ENCODE measurements at places on chromosomes 7 and 10.

GRCh38 chr10:13299437-13300287, at the start of gene PHYH:
PHYH (minus strand) TSS chr10:13300064; CDS start chr10:13300042, 22 bp downstream.
- peak; percentile 60 for DNase-seq

DNA sequence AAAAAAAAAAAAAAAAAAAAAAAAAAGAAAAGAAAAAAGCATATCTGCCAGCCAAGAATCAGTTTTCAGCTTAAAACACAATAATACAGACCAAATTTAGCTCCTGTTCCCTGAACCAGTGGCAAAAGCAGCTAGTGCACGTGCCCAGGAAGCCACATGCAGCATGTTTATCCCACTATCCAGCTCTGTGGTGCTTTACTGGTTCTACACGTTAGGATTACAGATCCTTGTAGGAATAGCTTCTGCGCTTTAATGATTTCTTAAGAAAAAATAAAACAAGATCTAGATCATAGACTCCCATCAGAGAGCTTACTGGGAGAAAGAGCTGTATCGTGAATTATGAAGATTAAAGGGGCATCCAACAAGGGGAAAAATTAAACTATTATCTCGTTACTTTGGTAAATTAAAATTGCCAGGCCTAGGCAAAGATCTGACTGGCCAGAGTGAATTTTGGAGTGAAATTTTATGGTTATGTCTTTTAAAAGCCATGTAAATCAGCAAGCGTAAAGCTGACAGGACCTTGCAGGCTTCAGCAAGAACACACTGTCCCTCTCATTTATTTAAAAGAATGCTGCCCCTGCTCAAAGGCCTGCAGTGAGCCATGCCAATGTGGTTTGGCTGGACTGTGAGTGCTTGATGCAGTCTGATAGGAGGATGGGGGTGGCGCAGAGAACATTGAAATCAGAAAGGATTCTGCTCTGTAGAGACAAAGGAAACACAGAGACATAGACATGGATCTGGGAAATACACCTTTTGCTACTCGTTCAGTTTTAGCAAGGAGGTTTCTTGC, 177.3 kb upstream of the PHYHIPL start:
- DNase-seq = no peak

DNA sequence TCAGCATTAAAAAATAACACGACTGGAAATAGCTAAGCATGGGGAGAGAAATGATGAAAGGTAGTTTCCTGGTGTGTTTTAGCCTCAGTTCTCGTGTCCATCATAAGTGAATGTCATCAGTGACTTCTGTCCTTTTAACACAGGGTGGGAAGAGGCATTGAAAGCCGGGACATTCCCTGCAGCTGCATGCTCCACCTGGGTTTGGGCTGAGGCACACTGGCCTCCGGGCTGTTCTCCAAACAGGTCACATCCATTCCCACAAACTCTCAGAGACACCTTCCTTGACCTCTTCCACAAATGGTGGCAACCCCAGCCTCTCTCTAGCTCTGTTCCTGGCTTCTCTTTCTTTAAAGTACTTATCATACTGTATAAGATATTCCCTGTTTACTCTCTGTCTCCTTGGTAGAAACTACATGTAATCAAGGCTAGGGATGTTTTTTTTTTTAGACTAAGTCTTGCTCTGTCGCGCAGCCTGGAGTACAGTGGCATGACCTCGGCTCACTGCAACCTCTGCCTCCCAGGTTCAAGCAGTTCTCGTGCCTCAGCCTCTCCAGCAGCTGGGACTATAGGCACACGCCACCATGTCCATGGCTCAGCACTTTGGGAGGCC, 22.6 kb downstream of the BAIAP2L1 start:
- no peak for DNase-seq

DNA sequence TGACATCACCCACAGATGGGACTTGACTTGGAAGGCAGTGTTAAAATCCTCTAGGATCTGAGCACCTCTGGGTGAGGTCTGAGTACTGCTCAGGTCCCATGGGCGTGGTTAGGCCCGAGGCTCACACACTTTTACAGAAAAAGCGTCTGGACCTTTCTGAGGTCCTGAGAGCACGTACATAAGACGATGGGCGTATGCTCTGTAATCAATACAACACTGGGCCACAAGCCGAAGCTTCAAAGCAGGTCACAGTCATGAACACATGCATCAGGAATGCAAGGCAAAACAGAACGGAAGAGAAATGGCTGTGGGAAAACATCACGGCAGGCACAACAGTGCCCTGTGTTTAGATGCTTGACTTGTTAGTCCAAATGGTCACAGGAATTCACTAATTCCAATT, 112.2 kb downstream of the LARP4B start:
- no peak for DNase-seq

DNA sequence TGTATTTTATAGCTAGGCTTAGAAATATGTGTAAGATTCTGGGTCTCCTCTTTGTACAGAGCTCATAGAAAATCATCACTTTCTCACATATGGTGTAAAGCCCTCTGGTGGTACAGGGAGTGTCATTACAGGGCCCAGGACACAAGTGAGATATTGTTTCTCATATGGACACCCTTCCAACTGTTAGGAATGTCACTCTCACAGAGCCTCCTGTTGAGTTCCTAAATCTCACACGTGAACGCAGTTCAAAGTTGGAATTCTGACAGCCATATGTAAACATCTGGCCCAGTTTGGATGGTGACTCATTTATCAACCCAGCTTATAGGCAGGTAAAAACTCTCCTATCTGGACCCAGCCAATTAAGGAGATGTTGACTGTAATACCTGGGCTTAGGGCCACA, 35.4 kb upstream of the ZNF107 start:
- DNase-seq = no peak

DNA sequence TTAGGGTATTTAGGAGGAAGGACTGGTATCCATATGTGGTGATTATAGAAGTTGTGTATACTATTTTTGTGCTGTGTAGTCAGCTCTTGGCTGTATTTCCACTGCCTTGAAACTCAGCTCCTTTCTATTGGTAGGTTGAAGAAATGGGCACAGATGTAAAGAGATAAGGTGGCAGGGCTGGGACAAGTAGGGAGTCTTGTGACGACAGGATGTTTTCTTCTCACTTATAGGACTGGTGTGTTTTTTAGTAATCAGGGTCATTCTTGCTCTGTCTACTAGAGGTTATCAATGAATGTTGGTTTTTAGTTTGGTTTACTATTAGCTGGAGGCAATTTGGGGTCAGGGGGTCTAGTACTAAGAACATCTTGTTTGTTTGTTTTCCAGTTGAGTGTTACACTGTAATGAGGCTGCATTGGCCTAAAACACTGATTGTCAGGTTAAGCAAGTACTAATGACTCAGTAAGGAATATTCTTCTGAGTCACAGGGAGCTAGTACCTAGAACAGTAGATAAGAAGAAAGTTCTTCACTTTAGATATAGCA, 11.8 kb downstream of the UBN2 start:
- DNase-seq = no peak

DNA sequence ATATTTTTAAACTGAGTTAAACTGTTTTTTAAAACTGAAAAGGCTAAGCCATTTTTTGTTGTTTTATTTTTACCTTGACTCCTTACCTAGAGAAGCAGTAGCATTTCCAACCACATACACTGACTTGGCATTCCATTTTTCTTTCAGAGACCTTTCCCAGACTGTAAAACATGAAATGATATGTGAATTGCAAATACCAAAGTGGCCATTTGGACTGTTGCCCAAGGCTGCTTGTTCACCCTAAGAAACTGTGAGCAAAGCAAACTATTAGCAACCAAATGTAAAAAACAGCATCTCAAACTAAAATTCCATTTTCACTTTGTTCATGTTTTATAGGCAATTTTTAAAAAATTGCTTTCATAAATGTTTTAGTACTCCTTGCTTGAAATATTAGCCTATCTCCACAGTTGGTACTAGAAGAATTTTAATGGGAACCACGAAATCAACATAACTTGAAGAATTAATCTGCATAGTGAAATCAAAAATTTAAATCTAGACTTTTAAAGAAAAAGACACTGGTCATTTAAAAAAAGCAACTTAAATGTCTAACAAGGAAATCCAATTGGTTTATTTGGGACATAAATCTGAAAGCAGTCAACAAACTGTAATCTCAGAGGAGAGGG, 10.8 kb downstream of the UROS start:
- DNase-seq = no peak

DNA sequence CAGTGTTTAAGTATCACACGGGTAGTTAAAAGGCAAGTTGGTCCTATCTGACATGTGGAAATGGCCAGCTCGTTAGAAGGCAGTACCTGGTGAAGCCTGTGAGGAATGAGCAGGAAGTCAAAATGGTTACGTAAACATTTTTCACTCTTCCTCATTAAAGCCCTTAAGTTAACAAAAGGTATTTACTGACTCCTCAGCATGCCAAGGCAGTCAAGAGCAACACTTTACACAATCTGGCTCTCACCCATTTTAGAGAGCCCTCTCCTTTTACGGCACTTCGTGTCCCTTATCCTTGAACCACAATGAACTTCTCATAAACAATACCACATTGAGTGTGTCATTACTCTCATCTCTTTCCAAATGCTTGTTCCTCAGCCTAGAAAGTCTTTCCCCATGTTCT, 11.0 kb upstream of the RSBN1L start:
- DNase-seq = no peak

- no peak for DNase-seq
Observed at GRCh38 chr10:20811131-20811530, 86.0 kb downstream of the NEBL start.

DNA sequence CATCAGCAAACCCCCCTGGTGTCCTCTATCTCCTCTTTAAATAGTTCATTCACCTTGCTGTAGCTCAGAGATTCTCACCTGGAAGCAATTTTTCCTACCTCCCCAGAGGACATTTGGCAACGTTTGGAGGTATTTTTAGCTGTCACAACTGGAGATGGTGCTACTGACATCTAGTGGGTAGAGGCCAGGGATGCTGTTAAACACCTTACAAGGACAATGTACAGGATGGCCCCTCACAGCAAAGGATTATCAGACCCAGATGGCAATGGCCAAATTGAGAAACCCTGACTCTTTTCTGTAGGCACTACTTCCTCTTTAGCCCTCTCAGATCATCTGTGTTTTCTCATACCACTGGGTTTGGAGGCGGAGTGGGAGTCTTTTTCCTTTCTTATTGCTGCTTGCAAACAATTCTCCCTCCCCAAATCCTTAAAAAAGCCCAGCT, 13.2 kb upstream of the TRA2A start:
- no peak for DNase-seq

DNA sequence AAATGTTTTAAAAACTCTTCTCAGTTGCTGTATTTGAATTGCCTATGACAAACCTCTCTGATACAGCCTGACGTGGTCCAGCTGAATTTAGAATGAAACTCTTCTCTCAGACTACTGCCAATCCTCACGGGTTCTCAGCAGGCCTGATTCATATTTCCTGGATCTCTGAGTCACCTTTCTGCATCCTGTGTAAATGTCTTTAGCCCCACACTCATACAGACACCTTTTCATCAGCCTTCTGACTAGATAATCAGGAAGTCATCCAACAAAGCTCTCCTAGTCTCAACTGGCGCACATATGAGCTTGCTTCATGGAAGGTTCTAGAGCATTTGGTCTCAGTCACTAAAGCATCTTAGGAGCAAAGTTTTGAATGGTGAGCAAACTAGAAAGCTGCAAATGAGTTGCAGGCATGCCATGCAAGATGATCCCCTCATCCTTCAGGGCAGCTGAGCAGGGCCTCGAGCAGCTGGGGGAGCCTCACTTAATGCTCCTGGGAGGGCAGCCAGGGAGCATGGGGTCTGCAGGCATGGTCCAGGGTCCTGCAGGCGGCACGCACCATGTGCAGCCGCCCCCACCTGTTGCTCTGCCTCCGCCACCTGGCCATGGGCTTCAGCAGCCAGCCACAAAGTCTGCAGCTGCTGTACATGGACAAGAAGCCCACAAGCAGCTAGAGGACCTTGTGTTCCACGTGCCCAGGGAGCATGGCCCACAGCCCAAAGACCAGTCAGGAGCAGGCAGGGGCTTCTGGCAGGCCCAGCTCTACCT, 182.8 kb downstream of the ARHGAP12 start:
- no peak for DNase-seq

- DNase-seq = peak; percentile 49
Observed at GRCh38 chr7:76234931-76235441, 33.3 kb downstream of the SRRM3 start.

DNA sequence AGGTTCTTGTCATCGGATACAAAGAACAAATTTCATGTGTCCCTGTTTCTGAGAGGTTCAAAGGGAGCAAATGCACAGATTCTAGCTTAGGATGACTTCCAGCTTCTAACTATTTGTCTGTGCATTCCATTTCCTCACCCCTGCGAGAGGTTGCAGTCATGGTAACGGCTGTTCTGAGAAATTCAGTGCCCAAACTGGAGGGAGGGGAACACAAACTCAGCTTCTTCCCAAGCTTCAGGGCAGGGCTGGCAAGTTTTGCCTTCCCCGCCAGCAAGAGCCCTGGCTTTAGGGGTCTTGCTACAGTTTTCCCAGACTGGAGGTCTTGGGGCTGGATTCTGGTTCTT, 11.1 kb downstream of the FAS start:
- DNase-seq = no peak

- no peak for DNase-seq
Observed at GRCh38 chr10:9743639-9744038, 1274.0 kb upstream of the CELF2 start.

DNA sequence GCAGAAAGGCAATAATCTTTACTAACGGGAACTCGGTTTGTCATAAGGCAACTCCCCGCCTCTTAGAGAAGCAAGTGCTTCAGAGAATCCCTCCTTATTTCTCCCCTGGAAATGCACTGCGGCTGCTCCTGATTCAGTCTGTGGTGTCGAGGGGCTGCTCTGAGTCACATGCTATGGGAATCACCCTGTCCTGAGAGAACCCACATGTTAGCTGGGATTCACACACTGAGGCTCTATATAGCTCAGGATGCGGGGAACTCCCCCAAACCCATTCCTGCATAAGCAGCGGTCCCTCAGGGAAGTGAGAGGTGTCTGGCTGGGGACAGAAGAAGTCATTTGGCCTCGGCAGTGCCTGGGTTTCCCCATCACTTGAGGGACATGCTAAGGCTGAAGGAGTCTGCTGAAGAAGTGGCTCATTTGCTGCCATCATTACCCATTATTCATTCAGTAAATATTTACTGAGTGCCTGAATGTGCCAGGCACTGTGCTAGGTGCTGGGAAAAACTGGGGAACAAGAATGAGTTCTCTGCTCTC, 87.5 kb downstream of the ATXN7L1 start:
- no peak for DNase-seq

DNA sequence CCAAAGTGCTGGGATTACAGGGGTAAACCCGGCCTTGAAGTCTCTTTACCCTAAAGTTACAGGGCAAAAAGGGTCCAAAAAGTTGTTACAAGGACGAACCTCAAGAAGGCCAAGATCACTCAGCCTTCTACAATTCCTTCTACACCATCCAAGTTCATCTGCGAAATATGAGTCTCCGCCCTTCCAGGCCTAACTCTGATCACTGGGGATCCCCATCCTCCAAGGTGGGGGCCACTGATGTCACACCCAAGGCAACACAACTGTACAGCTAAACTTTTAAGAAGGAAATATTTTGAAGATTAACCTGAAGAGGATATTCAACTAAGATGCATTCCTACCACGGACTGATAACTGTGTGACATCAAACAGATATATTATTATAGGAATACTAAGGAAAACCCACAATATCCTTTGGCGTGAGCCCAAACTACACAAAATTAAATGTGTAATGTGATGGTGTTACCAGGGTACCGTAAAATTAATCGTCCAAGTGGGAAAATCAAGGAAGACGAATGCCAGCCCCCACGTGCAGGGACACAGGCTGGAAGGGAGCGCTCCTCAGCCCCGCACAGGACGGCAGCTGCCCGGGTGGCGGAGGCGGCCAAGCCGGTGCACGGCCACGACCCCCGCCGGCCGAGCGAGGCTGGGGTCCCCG, 1.0 kb downstream of the PAXIP1 start:
- no peak for DNase-seq

Measured in stimulated activated CD8-positive, alpha-beta memory T cell treated with anti-CD3 and anti-CD28 coated beads, Interleukin-12 subunit alpha, Interleukin-12 subunit beta, amount 100 ng/mL, for 1 hour (primary cell).